Lower leg skin (tissue), 4 donors: ENCODE measurements at places on chromosomes 11 and 22. TPM values are rescaled to one million over a fixed set of nuclear protein-coding genes. Genes with fewer than 3 reads are reported as not detected.

DNA sequence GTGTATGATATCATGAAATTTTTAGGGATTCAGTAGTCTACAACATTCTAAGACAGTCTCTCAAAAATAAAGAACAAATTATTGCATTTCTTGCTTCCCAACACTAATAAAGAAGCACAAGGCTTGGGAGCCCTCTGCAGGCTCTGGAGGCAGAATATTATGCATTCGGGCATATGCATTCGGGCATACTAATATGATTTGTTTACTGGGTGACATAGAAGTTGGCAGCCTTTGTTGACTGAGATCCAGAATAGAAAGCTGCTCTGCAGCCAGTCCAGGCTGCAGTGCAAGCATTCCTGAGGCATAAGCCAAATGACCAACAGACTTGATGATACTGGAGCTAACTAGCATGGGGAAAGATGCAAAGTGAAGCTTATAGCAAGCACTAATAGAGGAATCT lies 945.5 kb downstream of the OPCML start:
- no peak for DNase-seq

The MUC6 gene
- total RNA-seq: not detected

DNA sequence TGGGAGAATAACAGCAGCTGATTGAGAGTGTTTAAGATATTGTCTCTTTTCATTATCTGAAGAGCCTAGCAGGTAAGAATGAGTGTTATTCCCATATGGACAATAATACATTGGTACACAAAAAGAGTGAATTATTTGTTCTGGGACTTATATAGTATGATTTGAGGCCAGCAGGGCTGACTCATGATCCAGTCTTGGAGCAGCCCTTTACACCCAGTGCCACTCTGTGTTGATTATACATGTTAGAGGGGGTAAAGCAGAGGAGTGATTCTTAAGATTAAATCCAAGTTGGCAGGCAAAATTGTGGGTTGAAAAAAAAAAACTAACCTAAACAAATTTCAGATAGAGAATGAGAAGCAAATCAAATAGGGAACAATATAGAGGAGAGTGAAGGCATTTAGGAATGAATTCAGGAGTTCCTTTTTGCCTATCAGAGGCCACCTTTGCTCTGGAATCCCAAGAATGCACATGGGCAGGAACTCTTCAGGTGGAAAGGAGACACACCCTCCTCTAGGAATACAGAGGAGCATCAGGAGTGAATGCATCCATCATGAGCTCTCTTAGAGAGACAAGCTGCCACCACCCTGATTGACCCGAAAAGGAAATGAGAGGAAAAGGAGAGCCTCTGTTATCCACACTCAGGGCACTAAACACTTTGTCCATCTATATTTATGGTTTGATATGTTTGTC lies 19.2 kb upstream of the MRGPRX1 start:
- no peak for DNase-seq

DNA sequence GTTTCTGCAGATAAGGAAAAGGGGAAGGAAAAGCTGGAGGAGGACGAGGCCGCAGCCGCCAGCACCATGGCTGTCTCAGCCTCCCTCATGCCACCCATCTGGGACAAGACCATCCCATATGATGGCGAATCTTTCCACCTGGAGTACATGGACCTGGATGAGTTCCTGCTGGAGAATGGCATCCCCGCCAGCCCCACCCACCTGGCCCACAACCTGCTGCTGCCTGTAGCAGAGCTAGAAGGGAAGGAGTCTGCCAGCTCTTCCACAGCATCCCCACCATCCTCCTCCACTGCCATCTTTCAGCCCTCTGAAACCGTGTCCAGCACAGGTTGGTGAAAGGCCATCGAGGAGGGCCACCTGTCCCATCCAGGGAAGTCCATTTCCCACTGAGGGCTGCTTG lies 5.6 kb downstream of the TEF start:
- no peak for DNase-seq

The DDI1 gene
- total RNA-seq: not detected

The GALNT18 gene
- 11.6 TPM for total RNA-seq
